ENCODE measurements at places on chromosomes 2 and 18. TPM values are rescaled to one million over a fixed set of nuclear protein-coding genes. Genes with fewer than 3 reads are reported as not detected.

Gene GATA6
- 4.6 TPM for total RNA-seq

Gene HOXD12
- total RNA-seq, result not detected

Gene UGT1A9
- not detected for total RNA-seq

Gene TTN
- 4.5 TPM for total RNA-seq

Gene AMER3
- 4.5 TPM for total RNA-seq

Gene RAD51AP2
- 0.69 TPM for total RNA-seq

Gene KANSL1L
- 69.6 TPM for total RNA-seq

Gene LYG2
- total RNA-seq, result not detected

Gene NTSR2
- total RNA-seq, result 0.55 TPM

Gene TSPYL6
- total RNA-seq, result 0.17 TPM

Gene VIL1
- total RNA-seq, result 0.11 TPM

Gene APOB
- 1.2 TPM for total RNA-seq

Gene FSHR
- total RNA-seq, result 0.17 TPM

Gene GPD2
- 92.4 TPM for total RNA-seq

Gene DSG4
- total RNA-seq, result not detected

Gene DSC3
- total RNA-seq, result 2.6 TPM

Gene DNER
- total RNA-seq, result 56.5 TPM

Gene HRH4
- total RNA-seq, result 0.20 TPM

Gene ID2
- total RNA-seq, result 140 TPM

Gene KRTCAP3
- total RNA-seq, result 0.72 TPM

Gene COL6A3
- total RNA-seq, result 245 TPM

Gene TET3
- 13.1 TPM for total RNA-seq

Gene FABP1
- 0.39 TPM for total RNA-seq

Gene UGT1A10
- total RNA-seq, result not detected

Gene DNAH7
- total RNA-seq, result 16.3 TPM

Gene EGR4
- not detected for total RNA-seq

Gene SCN3A
- 25.4 TPM for total RNA-seq

Gene GCG
- total RNA-seq, result not detected

Gene ATIC
- 33.0 TPM for total RNA-seq

Gene ZRANB3
- 13.9 TPM for total RNA-seq

Gene TBC1D8
- total RNA-seq, result 21.3 TPM

Gene CACNB4
- 22.3 TPM for total RNA-seq

Gene CETN1
- total RNA-seq, result not detected

Gene KLHL29
- 8.7 TPM for total RNA-seq

Gene SFXN5
- total RNA-seq, result 26.0 TPM

Gene DCDC2C
- 1.3 TPM for total RNA-seq

Gene GKN2
- not detected for total RNA-seq

Gene CENPA
- total RNA-seq, result 2.8 TPM

Gene PGAP1
- 82.4 TPM for total RNA-seq

Gene KCNJ3
- 20.8 TPM for total RNA-seq

Gene RGPD3
- 0.50 TPM for total RNA-seq

Gene FHOD3
- 51.8 TPM for total RNA-seq

Gene STPG4
- not detected for total RNA-seq

Gene ARL4C
- 31.9 TPM for total RNA-seq

Gene ANKRD62
- total RNA-seq, result 0.06 TPM

Gene MERTK
- 13.4 TPM for total RNA-seq

Gene GREB1
- total RNA-seq, result 14.4 TPM

Gene POTEI
- total RNA-seq, result 0.59 TPM

Gene PLB1
- total RNA-seq, result 10.7 TPM

Gene SERPINB3
- not detected for total RNA-seq

Gene RMND5A
- total RNA-seq, result 49.6 TPM

Gene ARMC9
- 22.8 TPM for total RNA-seq
